ENCODE measurements at places on chromosomes 11 and 22. TPM values are rescaled to one million over a fixed set of nuclear protein-coding genes. Genes with fewer than 3 reads are reported as not detected.
A peak's percentile ranks its signal among the peaks of the same experiment; 100 is the strongest.

OR52I2 gene
- not detected for total RNA-seq

YAP1 gene
- 0.22 TPM for total RNA-seq

FERMT3 gene
- 158 TPM for total RNA-seq

PDE3B gene
- 79.2 TPM for total RNA-seq

DNA sequence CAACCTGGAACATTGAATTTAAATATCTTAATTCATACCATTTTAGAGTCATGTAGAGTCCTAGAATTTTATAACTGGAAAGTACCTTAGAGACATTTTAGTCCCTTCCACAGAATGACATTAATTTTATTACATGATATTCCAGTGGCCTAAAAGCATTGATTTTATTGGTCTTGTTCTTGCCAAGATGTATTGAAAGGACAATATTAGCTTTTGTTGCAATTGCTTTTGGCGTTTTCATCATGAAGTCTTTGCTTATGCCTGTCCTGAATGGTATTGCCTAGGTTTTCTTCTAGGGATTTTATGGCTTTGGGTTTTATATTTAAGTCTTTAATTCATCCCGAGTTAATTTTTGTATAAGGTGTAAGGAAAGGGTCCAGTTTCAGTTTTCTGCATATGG, 29.0 kb downstream of the OR51F1 start:
- DNase-seq: no peak

DNA sequence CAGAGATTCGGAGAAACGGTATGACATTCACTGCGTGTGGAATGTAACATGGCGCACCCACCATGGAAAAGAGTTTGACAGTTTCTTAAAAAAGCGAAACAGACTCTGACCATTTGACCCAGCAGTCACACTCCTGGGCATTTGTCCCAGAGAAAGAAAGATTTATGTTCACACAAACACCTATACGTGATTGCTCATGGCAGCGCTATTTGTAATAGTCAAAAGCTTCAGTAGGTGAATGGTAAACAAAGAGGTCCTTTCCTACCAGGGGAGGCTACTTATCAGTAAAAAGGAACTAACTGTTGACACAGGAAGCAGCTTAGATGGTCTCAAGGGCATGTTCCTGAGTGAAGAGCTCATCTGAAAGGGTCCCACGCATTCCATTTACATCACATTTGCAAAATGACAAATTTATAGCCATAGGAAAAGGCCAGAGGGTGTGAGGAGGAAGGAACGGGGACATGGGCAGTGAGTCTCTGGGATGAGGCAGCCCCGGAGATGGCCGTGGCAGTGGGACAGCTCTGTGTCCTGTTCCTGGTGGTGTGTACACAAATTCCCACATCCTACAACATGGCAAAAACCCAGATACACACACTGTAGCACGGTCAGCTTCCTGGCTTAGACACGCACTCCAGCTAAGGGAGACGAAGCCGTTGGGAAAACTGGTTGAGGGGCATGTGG, 14.6 kb upstream of the KRTAP5-6 start:
- DNase-seq: no peak

DNA sequence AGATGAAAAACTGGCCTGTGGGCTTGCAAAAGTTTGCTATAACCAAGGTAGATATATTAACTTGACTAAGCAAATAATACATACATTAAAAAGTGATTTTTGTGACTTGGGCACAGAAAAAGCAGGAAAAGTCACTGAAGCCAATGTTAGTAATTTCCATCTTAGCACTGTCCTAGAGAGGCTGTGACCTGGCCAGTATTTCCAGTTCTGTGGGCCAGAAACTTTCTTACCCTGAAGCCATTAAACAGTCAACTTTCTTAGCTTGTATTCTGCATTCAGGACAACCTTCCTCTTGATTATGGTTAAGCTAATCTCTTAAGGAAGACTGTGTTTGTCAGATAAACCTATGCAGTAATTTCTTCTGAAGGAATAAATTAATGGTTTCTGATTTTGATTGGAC, 22.3 kb upstream of the SLC36A4 start:
- no peak for DNase-seq

- DNase-seq: no peak
These were observed 60.1 kb upstream of the PHF21A start for GRCh38 chr11:46181387-46181786.

- DNase-seq: no peak
These were observed 51.4 kb downstream of the COPB1 start for GRCh38 chr11:14448240-14448639.

- DNase-seq: no peak
These were observed 6.9 kb downstream of the IGF2 start for GRCh38 chr11:2132246-2132645.

DNA sequence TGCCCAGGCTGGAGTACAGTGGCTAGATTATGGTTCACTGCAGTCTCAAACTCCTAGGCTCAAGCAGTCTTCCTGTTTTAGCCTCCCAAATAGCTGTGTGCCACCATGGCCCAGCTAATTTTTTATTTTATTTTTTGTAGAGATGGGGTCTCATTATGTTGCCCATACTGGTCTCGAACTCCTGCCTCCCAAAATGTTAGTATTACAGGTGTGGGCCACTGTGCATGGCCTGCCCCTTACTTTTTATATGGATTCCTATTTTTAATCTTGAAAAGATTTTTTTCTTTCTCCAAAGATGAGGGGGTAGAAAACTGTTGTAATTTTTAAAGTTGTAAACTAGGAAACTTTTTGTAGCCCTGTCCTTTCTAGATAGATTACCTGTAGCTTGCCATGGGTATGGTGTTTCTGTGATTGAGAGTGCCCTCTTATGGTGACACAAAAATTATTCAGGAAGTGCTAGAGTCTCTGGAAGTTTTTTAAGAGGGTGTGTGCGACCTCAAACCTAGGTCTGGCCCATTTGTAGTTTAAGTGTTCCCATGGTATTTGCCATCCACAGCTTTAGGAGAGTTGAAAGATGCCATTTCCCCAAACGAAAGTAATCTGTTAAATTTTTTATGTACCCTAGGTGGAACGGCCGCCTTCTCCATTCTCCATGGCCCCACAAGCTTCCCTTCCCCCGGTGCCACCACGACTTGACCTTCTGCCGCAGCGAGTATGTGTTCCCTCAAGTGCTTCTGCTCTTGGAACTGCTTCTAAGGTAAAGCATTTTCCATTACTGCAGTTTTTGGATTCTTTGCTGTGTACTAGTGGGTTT, 32.4 kb downstream of the MCAM start:
- DNase-seq: no peak

DNA sequence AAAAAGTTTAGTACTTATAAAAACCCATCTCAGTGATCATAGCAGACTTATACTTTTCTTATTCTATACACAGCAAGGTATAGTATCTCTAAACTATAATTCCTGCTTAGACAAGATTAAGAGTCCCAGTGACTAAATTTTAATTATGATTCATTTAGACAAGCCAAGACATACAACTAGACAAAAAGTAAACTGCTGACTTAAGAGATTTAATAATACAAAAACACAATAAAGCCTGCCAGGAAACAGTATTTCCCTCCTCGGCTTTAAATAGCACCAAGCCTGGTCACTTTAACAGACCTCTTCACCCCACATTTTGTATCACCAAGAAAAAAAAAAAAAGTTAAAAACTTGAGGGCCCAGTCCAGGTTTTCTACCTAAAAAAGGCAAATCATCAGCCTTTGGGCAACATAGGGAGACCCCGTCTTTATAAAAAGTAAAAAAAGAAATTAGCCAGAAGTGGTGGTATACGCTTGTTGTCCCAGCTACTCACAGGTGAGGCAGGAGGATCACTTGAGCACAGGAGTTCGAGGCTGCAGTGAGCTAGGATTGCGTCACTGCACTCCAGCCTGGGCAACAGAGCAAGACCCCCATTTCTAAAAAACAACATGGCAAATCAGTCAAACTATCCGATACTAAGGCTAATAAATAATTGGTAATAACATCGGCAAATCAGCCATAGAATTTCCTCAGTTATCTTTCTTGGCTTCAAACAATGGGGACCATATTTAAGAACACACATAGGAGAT, 53.8 kb downstream of the SIK3 start:
- DNase-seq: no peak

DNA sequence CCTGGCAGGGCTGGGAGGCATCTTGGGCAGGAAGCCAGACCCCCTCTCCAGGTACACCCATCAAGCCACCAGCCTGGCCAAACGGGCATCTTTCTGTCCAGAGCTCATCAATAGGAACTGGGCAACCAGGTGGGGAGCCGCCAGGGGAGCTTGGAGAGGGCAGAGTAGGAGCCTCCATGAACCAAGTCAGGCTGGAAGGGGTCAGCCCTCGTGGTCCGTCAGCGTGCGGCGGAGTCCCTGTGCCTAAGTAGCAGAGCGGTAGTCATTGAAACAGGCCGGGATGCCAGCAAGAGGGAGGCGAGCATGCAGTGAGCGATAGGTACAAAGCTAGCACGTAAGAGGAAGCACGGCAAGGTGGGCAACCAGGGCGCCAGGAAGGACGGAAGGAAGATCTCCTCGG, 1.7 kb downstream of the RTL6 start:
- no peak for DNase-seq

GRCh38 chr11:6321961-6322362, 1.7 kb upstream of the CAVIN3 start:
- peak; percentile 21 for DNase-seq

DNA sequence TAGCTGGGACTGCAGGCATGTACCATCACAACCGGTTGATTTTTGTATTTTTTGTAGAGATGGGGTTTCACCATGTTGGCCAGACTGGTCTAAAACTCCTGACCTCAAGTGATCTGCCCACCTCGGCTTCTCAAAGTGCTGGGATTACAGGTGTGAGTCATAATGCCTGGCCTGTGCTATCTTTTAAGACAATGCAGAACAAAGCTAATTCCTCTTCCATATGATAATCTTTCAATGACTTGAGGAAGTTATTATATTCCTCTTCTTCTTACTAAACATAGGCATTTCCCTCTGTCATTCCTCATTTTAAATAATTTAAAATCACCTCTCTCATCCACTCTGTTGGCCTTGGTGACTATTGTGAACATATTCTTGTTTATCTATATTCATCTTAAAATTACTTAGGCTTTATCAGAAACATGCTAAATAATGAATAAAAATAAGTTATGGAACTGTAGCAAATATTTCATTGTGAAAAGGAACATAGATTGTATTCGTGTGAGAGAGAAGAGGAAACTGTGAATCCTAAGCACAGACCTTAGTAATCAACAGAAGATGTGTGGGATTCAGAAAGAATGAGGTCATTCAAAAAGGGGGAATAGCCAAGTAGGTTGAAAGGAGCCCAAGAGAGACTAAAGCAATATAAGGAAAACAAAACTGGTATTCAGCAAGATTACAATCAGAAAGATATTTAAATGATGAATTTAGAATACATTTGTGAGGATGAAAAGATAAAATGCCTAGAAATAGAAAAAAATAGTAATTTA, 269.4 kb downstream of the TTC28 start:
- no peak for DNase-seq

DNA sequence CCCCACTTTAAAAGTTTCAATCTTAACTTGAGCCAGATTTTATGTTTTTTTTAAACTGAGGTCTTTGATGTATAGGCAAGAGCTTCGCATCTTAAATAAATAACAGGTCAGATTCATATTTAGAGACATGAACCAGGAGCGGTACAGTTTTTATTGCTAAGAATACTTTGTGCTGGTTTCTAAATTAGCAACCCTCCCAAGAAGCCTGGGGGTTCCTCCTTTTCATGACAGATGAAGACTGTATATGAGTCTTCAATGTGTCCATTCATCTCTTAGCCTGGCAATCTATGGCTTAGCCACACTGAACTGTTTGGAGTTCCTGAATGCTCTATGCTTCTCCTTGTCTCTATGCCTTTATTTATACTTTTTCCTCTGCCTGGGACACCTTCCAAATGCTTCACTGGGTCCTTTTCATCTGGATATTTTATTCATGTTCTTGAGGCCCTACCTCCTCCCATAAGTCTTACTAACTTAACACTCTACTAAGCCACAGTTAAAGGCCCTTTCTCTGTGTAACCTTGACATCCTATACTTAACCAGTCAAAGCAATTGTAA, 338.6 kb downstream of the INSC start:
- DNase-seq: no peak

DNA sequence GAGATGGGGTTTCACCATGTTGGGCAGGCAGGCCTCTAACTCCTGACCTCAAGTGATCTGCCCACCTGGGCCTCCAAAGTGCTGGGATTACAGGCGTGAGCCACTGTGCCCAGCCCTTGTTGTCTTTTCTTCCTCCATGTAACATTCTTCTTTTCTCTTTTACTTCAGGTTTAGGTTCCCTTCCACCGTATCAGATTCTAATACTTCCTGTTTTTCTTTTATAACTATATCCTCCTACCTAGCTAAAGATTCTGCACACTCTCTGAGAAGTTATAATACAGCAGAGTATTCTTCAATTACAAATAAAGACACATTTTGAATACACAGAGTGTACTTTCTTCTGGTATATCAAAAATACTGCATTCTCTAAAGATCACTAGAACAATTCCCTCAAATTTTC, 33.2 kb upstream of the GAB2 start:
- no peak for DNase-seq

DNA sequence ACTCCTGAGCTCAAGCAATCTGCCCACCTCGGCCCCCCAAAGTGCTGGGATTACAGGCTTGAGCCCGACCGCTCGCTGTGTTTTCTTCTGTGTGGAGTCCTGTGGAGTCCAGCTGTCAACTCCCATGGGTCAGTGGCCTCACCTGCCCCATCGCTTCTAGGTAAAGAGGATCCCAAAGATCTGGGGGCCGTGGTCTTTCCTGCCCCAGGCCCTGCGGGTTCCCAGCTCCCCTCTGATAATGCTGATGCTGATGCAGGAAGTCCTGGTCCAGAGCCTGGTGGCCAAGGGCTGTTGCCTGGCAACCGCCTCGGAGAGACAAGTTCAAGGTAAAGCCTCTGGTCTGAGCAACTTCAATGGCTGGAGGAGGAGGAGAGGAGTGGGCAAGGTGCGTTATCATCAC, 9.6 kb downstream of the SSTR3 start:
- no peak for DNase-seq

DNA sequence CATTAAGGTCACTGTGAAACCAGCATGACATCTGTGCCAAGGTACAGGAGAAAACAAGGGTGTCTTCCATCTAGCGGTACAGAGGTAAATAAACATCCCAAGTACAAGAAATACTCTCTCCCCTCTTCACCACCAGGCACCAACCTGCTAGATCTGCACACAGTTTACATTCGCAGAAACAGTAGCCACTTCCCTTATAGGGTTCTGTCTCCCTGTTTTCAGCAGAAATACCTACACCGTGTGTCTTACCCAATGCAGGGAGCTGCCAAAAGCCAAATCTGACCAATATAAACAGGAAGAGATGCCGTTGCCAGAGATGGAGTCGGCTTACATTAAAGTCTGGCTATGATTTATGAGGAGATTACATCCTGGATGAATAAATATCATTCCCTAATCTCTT, 1.2 kb downstream of the SCN4B start:
- DNase-seq: no peak

Data from activated T-cell treated with anti-CD3 and anti-CD28 coated beads, Interleukin-2, amount 50 U/mL, for 72 hours (primary cell).